Adrenal gland (tissue), 19 donors: ENCODE measurements at places on chromosomes 6 and 20. TPM values are rescaled to one million over a fixed set of nuclear protein-coding genes. Genes with fewer than 3 reads are reported as not detected.

Gene NFATC2
- 2.3 TPM for polyA plus RNA-seq

Gene TMEM239
- polyA plus RNA-seq, result not detected

Gene PI3
- 1.0 TPM for polyA plus RNA-seq

Gene DCBLD1
- polyA plus RNA-seq, result 5.5 TPM

Gene NKX2-4
- polyA plus RNA-seq, result not detected

Gene CST3
- polyA plus RNA-seq, result 320 TPM

Gene FAM135A
- 7.4 TPM for polyA plus RNA-seq

Gene TREM1
- 0.66 TPM for polyA plus RNA-seq

Gene ADGRB3
- polyA plus RNA-seq, result 4.6 TPM

Gene ZNF165
- 0.72 TPM for polyA plus RNA-seq

Gene CALHM4
- polyA plus RNA-seq, result not detected

Gene ARFGAP1
- 17.0 TPM for polyA plus RNA-seq

Gene GABRR2
- 0.42 TPM for polyA plus RNA-seq

Gene SAMD3
- polyA plus RNA-seq, result 4.4 TPM

Gene CDK5RAP1
- 30.4 TPM for polyA plus RNA-seq

Gene CFAP206
- 0.09 TPM for polyA plus RNA-seq

Gene LINC00237
- polyA plus RNA-seq, result not detected

DNA sequence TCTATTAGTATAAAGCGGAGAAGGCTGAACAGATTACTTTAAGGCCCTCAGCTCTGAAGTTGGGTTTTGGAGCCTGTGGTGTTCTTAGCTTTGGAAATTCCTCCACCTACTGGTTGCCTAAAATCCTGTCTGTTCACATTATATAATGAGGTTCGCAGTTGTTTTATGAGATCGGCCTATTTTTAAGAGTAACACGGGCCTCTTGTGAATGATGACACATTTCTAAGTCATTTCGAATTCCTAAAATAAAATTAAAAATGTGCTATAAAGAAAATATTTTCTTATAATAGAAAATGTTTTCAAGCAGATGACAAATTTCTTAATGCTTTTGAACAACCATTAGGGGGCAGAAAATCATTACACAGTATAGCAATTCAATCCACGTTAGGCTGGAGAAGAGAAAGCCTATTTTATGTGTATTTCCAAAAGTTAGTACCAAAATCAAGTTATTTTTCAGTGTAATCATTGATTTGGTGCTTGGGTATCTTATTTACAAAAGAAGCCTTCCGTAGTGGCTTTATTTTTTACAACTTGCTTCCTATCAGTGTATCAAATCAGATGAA, 15.8 kb upstream of the FAM8A1 start:
- DNase-seq, result peak; percentile 48

- no peak for DNase-seq
These were observed 23.6 kb downstream of the DCDC2 start for GRCh38 chr6:24334285-24334684.

DNA sequence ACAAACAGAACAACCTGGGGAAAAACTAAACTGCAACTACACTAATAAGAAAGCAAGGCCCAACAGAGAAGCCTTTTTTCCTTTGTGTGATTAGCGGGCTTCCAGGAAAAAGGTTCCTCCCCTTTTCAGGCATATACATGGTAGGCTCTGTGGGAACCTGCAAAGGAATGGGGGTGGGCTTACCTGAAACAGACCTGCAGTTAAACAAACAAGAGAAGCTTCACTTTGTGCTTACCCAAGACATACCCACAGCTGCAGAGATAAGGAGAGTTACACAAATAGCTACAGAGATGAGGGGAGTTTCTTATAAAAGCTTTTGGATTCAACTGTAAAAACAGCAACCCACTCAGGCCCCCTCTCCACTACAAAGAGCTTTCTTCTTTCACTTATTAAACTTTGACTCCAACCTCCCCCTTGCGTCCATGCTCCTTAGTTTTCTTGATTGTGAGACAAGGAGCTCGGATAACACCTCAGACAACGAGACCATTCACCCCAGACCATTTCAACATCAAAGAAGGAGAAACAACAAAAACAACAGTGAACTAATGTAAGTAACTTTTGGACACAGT, 30.9 kb downstream of the RNF146 start:
- DNase-seq, result no peak

- no peak for DNase-seq
These were observed 14.7 kb downstream of the SCUBE3 start for GRCh38 chr6:35228481-35228880.

GRCh38 chr6:105628156-105628860, 225.4 kb upstream of the PREP start:
- no peak for DNase-seq

GRCh38 chr6:149815788-149816187, 48.4 kb downstream of the LRP11 start:
- DNase-seq, result no peak

DNA sequence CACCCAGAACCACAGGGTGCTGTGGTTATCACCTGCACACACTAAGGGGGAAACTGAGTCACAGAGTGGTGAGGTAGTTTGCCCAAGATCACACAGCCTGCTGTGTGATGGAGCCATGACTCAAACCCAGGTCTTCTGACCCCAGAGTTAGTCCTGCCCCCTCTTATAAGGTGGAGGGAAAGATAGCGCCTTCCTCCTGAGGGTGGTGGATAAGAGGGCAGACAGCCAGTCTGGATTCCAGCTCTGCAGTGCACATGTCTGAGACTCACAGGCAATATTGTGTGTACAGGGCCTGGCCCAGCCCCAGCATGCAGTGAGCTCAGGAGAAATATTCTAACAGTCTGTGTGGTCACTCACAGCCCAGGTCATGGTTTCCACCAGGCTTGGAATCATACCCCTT, 393.7 kb downstream of the CDH4 start:
- no peak for DNase-seq

DNA sequence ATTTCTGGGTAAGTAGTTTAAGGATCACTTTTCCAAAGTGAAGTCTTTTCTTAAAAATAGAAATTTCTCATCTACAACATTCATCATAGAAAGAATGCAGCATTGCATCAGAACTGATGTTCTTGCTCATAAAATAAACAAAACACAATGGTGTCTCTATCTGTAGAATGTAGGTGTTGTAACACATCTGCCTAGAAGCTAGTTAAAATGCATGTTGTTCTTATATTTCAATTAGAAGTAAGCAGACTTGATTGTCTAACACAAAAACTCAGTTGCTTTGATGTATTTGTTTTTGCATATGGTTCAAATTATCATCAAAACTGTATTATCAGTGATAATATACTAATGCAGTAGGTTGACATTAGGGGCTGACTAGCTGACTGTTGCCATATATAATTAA, 654.7 kb upstream of the FLRT3 start:
- DNase-seq, result no peak

DNA sequence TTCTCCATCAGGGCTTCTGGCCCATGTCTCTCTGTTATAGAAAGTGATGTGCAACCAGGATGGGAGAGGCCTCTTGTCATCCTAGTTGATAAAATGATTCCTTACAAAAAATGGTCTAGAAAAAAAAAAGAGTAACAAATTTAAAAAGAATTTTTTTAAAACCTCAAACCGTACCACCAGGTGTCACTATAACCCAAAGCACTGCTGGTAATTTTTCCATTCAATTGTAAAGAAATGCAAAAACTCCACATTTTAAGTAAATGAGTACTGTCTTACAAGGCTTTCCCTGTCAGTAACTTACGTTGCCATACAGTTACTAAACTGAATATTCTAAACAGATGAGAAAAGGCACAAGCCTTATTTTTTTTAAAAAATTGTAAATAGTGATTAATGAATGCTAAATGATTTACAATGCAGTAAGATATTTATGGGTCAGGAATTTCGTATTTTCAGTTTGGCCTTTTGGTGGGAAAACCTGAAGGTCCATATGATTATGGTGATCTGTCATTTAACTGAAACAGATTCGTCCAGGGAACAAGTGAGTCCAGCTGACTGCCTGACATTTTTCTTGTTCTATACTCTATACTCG, 95.4 kb downstream of the OGFRL1 start:
- DNase-seq, result no peak

GRCh38 chr6:29680904-29681303, at the start of gene ZFP57:
ZFP57 (minus strand) TSS chr6:29681152; CDS start chr6:29677003, 4,149 bp downstream.
- no peak for DNase-seq

- no peak for DNase-seq
These were observed 4.5 kb downstream of the TCFL5 start for GRCh38 chr20:62856931-62857619.

DNA sequence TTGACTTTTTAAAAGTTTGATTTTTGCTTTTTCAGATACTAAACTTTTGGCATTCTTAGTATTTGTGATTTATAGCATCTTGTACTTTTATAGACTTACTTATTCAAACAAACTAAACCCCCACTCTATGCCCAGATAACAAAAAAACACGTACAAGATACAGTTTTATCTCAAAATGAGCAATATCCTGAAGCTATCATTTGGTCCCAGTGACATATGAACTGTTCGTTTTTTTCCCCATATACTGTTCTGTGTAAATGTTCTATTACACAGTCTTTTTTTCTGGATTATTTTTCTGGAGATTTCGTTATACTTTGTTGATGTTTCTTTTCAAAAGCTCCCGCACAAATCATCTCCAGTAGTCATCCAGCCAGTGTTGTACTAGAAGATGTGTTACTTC, 27.3 kb upstream of the SERINC3 start:
- DNase-seq, result no peak

- no peak for DNase-seq
These were observed 687.4 kb downstream of the EPM2A start for GRCh38 chr6:145047891-145048290.

- DNase-seq, result no peak
These were observed 30.6 kb downstream of the SHLD1 start for GRCh38 chr20:5780846-5781217.

GRCh38 chr20:35085477-35086225, 7.0 kb downstream of the TRPC4AP start:
- no peak for DNase-seq

- no peak for DNase-seq
These were observed 266.0 kb downstream of the PAX1 start for GRCh38 chr20:21971436-21971835.

GRCh38 chr6:143243786-143244185, 183.1 kb downstream of the AIG1 start:
- DNase-seq, result no peak

DNA sequence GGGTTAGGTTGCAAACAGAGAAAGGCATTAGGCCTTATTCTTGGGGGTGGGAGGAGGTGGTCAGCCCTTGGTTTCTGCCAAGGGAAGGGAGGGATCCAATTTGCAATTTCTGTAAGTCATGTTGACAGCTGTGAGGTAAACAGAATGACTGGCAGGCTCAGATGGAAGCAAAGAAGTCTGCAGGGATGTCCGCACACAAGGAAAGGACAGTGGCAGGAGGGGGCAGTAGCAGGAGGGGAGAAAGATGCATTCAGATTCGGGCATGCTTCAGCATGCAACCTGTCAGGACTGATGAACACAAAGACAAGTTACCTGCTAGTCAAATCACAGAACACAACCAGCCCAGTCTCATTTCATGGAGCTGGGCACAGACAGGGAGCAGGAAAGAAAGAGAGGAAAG, 217.9 kb upstream of the FOXA2 start:
- no peak for DNase-seq

DNA sequence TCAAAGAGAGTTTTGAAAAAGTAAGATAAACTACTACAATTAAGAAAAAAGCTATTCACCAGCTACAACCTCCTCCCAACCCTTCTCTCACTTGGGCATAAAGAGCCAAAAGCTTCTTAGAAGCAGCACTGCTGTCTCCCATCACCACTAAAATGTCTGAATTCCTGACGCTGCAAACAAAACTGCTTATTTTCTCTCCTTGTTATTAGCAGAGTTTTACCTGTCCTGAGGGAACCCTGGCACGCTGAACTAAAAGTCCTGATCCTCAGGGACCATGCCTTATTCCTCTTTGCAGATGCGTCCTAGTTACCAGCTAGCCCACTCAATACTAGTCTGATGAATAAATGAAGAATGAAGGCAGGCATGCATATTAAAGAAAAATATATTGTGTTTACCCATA, 1.1 kb downstream of the HACE1 start:
- DNase-seq, result no peak

DNA sequence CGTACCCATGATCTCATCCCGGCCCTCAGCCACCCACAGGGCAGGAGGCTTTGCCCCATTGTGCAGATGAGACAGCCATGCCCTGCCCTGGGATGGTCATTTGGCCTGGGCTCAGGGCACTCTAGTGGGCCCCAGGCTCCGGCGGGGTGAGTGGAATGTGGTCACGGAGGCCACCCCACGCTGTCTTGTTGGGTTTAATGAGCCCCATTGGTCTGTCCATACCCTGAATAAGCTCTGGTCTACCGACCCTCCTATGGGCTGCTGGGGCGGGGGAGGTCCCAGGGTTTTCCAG, 50.6 kb downstream of the FGD2 start:
- no peak for DNase-seq

DNA sequence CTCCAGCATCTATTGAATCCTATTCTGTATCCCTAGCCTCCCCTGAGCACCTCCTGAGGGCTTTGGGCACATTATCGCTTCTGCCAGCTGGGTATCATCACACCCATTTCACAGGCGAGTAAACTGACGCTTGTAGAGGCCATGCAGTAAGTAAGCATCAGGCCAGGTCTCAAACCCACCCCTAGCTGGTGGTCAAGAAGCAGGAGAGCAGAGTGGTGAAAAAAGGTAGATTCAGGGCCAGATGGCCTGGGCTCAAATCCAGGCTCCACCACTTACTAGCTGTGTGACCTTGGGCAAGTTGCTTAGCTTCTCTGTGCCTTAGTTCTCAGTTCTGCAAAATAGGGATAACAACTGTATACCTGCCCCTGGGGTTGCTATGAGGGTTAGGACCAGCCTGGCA, 19.9 kb downstream of the GRM4 start:
- DNase-seq, result no peak

DNA sequence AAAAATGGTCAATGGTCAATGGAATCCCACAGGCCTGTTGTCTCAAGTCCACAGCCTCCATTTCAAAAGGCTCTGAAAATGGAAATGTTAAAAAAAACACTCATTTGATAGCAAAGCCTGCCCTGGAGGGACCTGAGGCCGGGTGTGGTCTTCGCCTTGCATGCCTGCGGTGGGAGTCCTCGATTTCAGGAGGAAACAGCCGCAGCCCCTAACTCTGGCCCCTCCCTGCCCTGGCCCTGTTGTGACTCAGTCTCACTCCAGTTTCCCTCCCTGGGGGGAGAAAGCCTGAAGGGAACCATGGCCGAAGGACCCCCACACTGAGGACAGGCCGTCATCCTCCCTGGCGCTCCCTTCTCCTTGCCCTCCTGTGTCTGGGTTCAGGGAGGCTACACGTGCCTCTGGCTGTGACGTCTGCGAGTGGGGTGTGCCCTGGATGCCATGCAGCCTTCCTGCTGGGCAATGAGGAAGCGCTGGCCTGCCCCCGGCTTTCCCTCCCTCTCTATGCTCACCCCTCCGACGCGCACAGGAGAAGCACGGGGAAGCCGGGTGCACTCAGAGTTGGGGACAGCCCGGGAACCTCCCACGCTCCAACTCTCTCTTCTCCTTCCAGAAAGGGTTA, 9.2 kb downstream of the BHLHE23 start:
- DNase-seq, result no peak

DNA sequence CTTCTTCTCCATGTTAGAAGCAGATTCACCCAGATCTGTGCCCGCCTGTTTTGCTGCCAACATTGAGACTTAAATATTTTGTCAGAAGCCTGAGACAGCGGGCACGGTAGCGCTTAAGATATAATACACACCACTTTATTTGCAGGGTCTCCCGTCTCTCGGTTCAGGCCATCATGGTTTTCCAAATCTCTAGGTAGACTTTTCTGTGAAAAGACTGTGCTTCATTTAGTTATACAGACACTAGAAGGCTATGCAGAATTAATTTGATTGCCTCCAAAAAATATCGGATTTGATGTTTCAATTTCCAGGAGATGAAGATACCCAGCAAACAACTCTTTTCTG, 598 bp downstream of the TBP start:
- DNase-seq, result no peak

GRCh38 chr6:46051962-46052361, 36.3 kb upstream of the CLIC5 start:
- no peak for DNase-seq

GRCh38 chr20:17538517-17539170, 7.5 kb upstream of the BFSP1 start:
- DNase-seq, result peak; percentile 64
